ENCODE measurements at places on chromosomes 7 and 10.

GRCh38 chr10:6578795-6579182 lies 1.3 kb downstream of the PRKCQ start:
- H3K27ac ChIP-seq = no peak overlapping the region
- no peaks in the 10 kb centered on the region for H3K36me3 ChIP-seq
- no peak overlapping the region for H3K4me3 ChIP-seq
- H3K4me1 ChIP-seq = peaks cover 2% of the 10 kb centered on the region
- DNase-seq = no peak

GRCh38 chr7:156935250-156935649 lies 14.3 kb upstream of the NOM1 start:
- H3K4me3 ChIP-seq = no peak overlapping the region
- H3K4me1 ChIP-seq = peaks cover 3% of the 10 kb centered on the region
- H3K27ac ChIP-seq = no peak overlapping the region
- no peak for DNase-seq
- H3K36me3 ChIP-seq = no peaks in the 10 kb centered on the region

GRCh38 chr10:123270221-123270620 lies 116.0 kb downstream of the BUB3 start:
- no peaks in the 10 kb centered on the region for H3K4me1 ChIP-seq
- H3K4me3 ChIP-seq = no peak overlapping the region
- no peak for DNase-seq
- H3K27me3 ChIP-seq = peaks cover 12% of the 10 kb centered on the region

DNA sequence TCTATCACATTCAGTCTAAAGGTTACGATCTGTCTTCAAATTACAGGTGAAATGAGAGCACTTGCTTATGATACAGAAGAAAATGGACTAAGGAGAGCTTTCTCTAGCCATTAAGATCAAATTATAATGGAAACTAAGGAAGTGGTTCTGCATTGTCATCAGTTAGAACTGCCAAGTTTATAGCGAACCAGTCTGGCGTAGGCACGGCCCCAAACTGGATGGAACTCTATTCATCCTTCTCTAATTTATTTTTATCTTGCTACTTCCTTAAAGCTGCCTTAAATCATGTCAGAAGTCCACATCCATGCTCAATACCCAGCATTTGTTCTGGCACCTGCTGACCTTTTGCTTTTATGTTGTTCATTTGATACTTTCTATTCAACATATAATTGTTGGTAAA lies 63.7 kb upstream of the APBB1IP start:
- no peaks in the 10 kb centered on the region for H3K36me3 ChIP-seq
- no peak for DNase-seq
- peaks cover 6% of the 10 kb centered on the region for H3K27me3 ChIP-seq
- no peak overlapping the region for H3K27ac ChIP-seq
- no peak overlapping the region for H3K4me3 ChIP-seq
- H3K4me1 ChIP-seq = no peaks in the 10 kb centered on the region

DNA sequence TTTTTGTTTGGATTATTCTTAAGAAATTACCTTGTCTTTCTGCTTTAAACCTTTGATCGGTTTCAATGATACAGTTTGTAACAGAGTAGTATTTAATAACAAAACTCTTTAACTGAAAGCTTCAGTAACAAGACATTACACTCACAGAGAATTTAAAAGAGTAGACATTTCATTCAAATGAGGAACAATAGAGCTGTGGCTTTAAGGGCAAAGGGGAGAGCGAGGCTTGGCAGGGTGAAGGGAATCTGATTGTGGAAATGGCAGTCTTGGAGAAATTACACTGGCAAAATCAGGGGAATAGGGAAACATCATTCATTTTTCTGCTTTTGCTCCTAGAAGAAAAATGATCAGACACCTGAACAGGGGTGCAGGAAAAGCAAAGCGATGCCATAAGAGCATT lies 5.1 kb upstream of the HIPK2 start:
- no peaks in the 10 kb centered on the region for H3K36me3 ChIP-seq
- DNase-seq = no peak
- H3K4me1 ChIP-seq = peaks cover 7% of the 10 kb centered on the region
- no peak overlapping the region for H3K27ac ChIP-seq

DNA sequence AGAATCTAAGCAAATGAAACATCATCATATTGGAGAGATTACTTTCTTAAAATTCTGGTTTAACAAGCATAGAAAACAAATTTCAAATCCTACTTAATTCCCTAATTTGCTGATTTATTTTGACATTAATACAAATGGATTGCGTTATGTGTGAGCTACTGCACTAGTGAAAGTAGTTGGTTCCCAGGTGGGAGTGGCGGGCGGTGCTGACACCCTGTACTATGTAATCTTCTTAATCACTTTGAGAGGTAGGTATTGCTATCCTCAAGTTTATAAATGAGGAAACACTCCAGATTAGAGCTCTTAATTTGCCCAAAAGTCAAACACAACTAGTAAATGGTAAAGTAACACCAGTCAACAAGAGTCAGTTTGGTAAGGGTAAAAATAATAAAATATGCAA lies 131.1 kb downstream of the ELAPOR2 start:
- H3K4me1 ChIP-seq = no peaks in the 10 kb centered on the region
- DNase-seq = no peak
- H3K27ac ChIP-seq = no peak overlapping the region
- H3K27me3 ChIP-seq = no peaks in the 10 kb centered on the region

- peaks cover 50% of the 10 kb centered on the region for H3K27me3 ChIP-seq
- H3K4me1 ChIP-seq = peaks cover 9% of the 10 kb centered on the region
- H3K36me3 ChIP-seq = no peaks in the 10 kb centered on the region
- no peak overlapping the region for H3K27ac ChIP-seq
Observed at GRCh38 chr10:132484922-132485321, 52.7 kb upstream of the INPP5A start.

DNA sequence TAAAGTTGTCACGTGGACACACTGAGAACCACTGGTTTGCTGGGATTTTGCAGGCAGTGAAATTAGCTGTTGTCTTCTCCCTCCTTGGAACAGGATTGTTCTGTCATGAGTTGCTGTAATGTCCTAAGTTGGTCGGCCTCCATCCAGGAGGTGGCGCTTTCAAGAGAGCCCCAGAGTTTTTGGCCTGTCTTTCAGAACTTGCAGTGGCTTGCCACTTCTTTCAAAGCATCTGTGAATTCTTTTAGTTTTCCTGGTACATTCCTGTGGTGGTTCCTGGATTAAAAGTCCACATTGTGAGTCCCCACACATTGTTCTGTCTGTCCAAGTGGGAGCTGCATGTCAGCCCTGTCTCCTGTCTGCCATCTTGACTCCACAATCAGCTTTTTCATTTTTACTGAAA lies 133.8 kb downstream of the PON1 start:
- H3K27me3 ChIP-seq = no peaks in the 10 kb centered on the region
- H3K4me1 ChIP-seq = no peaks in the 10 kb centered on the region
- no peak for DNase-seq
- no peaks in the 10 kb centered on the region for H3K36me3 ChIP-seq
- H3K27ac ChIP-seq = no peak overlapping the region

DNA sequence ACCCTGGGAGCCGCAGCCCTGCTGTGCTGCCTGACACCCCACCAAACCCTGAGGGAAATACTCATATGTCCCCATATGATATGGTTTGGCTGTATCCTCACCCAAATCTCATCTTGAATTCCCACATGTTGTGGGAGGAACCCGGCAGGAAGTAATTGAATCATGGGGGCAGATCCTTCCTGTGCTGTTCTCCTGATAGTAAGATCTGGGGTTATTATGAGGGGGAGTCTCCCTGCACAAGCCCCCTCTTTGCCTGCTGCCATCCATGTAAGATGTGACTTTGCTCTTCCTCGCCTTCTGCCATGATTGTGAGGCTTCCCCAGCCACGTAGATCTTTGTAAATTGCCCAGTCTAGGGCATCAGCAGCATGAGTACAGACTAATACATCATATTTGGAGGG lies 68.7 kb downstream of the RGS10 start:
- no peaks in the 10 kb centered on the region for H3K36me3 ChIP-seq
- H3K4me3 ChIP-seq = no peak overlapping the region
- DNase-seq = no peak
- peaks cover 76% of the 10 kb centered on the region for H3K27me3 ChIP-seq
- no peak overlapping the region for H3K27ac ChIP-seq

DNA sequence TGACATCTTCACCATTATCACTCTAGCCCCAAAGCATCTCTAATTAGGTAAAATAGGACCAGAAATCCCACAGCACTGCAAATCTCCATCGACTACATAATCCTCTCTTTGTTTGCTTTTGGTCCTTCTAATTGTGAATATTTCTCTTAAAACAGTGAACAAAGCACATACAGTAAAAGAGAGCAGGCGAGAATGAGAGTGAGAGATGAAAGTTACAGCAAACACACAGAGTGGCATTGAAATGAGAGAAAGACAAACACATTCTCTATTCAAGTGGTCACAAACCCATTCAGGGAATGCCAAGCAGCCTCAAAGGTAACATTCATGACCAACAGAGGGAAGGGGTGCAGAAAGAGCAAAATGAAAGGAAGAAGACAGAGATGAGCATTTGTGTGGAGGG lies 109.8 kb upstream of the PTN start:
- no peaks in the 10 kb centered on the region for H3K36me3 ChIP-seq
- H3K27ac ChIP-seq = no peak overlapping the region

DNA sequence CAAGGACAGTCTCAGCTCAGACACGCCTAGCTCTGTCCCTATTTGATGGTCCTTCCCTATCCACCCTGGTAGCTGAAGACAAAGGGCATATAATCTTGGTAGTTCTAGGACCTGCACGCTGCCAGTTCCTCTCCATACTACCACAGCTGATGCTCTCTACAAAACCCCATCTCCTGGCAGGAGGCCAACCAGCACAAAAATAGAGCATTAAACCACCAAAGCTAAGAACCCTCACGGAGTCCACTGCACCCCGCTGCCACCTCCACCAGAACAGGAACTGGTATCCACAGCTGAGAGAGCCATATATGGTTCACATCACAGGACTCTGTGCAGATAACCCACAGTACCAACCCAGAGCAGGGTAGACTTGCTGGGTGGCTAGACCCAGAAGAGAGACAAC lies 299.4 kb downstream of the LRRTM3 start:
- no peaks in the 10 kb centered on the region for H3K36me3 ChIP-seq
- no peak overlapping the region for H3K27ac ChIP-seq
- H3K27me3 ChIP-seq = no peaks in the 10 kb centered on the region
- H3K4me1 ChIP-seq = no peaks in the 10 kb centered on the region
- DNase-seq = no peak

GRCh38 chr7:94392393-94392786 lies 2.3 kb upstream of the COL1A2 start:
- peak overlapping the region; percentile 94 for H3K27ac ChIP-seq
- peaks cover 12% of the 10 kb centered on the region for H3K4me1 ChIP-seq
- H3K36me3 ChIP-seq = peaks cover 20% of the 10 kb centered on the region
- H3K27me3 ChIP-seq = no peaks in the 10 kb centered on the region

GRCh38 chr7:3010161-3010560 lies 33.5 kb downstream of the CARD11 start:
- no peak for DNase-seq
- peaks cover under 1% of the 10 kb centered on the region for H3K4me1 ChIP-seq
- H3K36me3 ChIP-seq = no peaks in the 10 kb centered on the region
- H3K4me3 ChIP-seq = no peak overlapping the region

DNA sequence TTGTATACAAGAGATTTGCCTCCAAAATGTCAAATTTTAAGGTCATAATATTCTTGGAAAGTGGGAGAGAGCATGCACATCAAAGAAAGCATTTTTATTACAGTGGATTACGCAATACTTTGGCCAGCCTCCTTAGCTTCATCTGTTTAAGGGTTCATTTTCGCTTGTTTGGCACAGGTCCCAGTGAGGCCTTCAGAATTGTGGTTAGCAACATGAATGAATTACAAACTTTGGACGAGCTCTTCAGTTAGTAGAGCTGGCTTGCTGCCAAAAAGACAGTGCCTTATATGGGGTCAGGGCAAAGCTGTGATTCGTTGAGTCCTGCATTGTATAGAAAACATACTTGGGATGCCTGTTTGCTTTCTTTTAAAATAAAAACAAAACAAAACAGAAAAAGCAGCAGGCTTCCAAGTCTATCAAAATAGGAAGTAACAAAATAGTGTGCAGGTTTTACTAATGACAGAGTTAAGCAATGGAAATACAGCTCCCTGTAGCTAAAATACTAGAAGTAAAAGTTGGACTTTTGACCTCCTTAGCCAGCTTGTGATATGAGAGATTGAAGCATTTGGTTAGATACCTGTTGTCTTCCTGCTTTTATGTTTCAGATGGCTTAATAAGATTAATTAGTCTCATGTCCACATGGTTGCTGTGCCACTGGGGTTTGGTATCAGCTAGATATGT lies 190.8 kb downstream of the MLLT10 start:
- peak overlapping the region; percentile 45 for H3K27ac ChIP-seq
- H3K4me1 ChIP-seq = peaks cover 4% of the 10 kb centered on the region
- peaks cover 42% of the 10 kb centered on the region for H3K36me3 ChIP-seq
- no peak overlapping the region for H3K4me3 ChIP-seq
- peak; percentile 99 for DNase-seq
- no peaks in the 10 kb centered on the region for H3K27me3 ChIP-seq

- peaks cover 2% of the 10 kb centered on the region for H3K4me1 ChIP-seq
- H3K27me3 ChIP-seq = no peaks in the 10 kb centered on the region
- DNase-seq = no peak
- no peaks in the 10 kb centered on the region for H3K36me3 ChIP-seq
Observed at GRCh38 chr7:116449950-116450349, 49.6 kb upstream of the CAV2 start.

GRCh38 chr10:17290226-17290625 lies 62.2 kb downstream of the VIM start:
- DNase-seq = no peak
- no peak overlapping the region for H3K4me3 ChIP-seq
- H3K27ac ChIP-seq = no peak overlapping the region
- H3K4me1 ChIP-seq = no peaks in the 10 kb centered on the region

- DNase-seq = peak; percentile 80
- no peak overlapping the region for H3K4me3 ChIP-seq
- H3K27me3 ChIP-seq = no peaks in the 10 kb centered on the region
- no peaks in the 10 kb centered on the region for H3K4me1 ChIP-seq
- no peak overlapping the region for H3K27ac ChIP-seq
- no peaks in the 10 kb centered on the region for H3K36me3 ChIP-seq
Observed at GRCh38 chr10:30671026-30671616, 41.6 kb upstream of the LYZL2 start.

GRCh38 chr7:1314908-1315450 lies 82.3 kb downstream of the UNCX start:
- H3K36me3 ChIP-seq = no peaks in the 10 kb centered on the region
- no peaks in the 10 kb centered on the region for H3K4me1 ChIP-seq
- H3K27me3 ChIP-seq = peaks cover 30% of the 10 kb centered on the region
- no peak overlapping the region for H3K27ac ChIP-seq
- no peak for DNase-seq
- peak overlapping the region; percentile 3 for H3K4me3 ChIP-seq

DNA sequence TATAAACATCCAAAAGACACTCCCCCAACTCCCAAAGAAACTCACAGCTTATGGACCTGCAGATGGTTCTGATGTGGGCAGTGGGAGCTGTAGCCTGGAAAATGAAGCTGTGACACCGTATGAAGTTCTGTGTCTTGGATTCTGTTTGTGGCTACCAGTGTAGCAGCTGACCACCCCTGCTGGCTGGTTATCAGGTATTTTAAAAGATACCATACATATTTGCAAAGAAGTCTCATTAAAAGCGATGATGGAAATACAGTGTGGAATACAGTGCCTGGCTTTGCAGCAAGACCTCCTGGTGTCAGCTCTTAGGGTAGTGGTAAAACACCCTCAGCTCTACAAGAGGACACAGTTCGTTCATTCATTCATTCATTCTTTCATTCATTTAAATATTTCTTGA lies 194.3 kb upstream of the PRKCQ start:
- H3K27ac ChIP-seq = no peak overlapping the region
- H3K36me3 ChIP-seq = no peaks in the 10 kb centered on the region
- H3K27me3 ChIP-seq = no peaks in the 10 kb centered on the region
- DNase-seq = no peak
- no peak overlapping the region for H3K4me3 ChIP-seq

- no peaks in the 10 kb centered on the region for H3K36me3 ChIP-seq
- no peak overlapping the region for H3K27ac ChIP-seq
- peaks cover 1% of the 10 kb centered on the region for H3K4me1 ChIP-seq
- no peaks in the 10 kb centered on the region for H3K27me3 ChIP-seq
- DNase-seq = peak; percentile 15
- no peak overlapping the region for H3K4me3 ChIP-seq
Observed at GRCh38 chr7:19408706-19409220, 263.5 kb upstream of the FERD3L start.
